ENCODE measurements at places on chromosomes 3 and 15.

GRCh38 chr15:86872782-86873181, 793.1 kb downstream of the AGBL1 start:
- DNase-seq, result no peak

DNA sequence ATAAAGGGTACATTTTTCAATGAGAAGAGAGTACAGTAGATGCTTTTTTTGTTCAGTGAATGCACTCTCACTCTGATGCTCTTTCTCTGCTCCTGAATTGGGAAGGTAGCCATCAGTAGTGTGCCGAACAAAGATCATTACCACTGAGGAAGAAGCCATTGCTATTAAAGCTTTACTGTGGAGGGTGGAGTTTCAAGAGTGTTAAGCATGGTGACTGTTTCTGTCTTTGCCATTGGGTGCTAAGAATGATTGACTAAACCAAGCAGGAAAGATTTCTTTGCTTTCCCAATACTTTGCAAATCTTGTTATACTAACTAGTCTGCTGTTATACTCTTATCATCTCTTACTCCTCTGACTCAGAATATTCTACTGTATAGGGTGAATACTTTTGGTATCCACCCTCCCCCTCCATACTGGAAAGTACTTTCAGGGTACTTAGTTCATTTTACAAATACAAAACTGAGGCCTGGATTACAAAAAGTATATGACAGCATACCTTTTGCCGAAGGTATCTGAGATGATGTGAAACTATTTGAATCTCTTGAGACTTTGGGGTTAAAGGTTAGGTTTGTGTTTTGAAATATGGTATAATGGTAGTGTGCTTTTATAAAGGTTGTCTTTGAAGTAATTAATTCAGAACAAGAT, 1.7 kb downstream of the RAB11A start:
- peak; percentile 58 for DNase-seq

- no peak for DNase-seq
Measured at GRCh38 chr3:11835028-11835639, 11.6 kb downstream of the TAMM41 start.

DNA sequence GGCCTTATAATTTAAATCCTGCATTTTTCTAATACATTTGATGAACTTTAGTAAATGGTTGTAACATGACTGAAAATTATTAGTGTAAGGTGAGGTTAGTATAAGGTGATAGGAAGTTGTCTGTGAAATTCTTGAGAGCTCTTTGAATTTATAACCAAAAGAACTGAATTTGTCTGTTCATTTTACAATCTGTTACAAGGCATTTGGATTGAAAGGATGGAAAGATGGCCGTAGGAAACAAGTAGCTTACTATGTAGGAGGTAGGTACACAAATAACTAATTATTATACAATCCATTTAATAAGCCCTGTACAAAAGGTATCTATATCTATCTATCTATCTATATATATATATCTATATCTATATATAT, 6.6 kb downstream of the DIPK2A start:
- no peak for DNase-seq

DNA sequence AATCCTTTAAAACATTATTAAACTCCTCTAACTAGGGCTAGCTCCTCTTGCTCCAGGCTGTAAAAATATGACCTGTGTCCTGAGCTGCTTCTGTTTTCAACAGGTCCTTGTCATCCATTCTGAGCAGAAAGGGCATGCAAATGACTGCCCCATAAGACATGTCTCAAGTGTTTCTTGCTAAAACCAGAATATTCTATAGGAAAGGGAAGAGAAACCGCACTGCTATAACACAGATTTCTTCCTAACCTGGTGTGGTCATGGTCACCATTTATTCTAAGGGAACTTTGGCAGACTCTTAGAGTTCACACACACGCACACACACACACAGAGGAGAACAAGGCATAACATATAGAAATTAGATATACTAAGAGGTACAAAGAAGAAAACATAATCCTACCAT, 34.2 kb upstream of the B3GNT5 start:
- no peak for DNase-seq

GRCh38 chr3:72973031-72973723, 23.4 kb upstream of the PPP4R2 start:
- DNase-seq, result peak; percentile 48

GRCh38 chr3:30256474-30256873, 349.9 kb upstream of the TGFBR2 start:
- no peak for DNase-seq

DNA sequence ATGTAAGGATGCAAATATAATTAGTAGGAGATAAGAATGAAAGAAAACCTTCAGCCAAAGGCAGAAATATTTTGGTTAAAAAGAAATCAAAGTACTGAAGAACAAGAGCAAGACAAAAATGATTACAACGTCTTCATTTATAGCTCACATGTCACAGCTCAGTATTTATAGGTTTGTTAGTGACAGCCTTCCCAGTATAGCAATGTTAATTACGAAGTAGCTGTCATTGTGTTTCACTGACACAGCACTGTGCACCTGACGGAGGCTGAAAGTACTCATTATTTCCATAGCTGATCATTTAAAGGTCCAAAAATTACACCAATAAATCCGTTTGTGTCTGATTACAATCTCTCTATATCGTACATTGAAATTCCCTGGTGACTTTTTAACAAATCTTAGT, 561 bp upstream of the OSTN start:
- DNase-seq, result no peak

DNA sequence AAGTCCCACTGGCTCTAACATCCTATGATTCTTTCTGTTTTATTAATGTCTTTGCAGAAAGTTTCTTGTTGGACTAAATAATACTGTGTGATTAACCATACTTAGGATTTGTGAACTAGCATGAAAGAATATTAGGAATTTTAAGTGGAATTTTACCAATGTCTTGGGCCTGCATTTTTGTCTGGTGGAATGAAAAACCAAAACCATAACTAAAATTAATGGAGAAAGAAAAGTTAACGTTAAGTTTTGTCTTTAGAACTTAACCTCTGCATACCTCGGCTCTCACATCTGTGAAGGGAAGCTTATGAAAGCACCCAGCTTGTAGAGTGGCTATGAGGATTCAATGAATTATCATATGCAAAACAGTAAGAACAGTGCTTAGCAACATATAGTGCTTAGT, 6.5 kb downstream of the FBN1 start:
- no peak for DNase-seq

GRCh38 chr15:65979316-65979715, 110.0 kb downstream of the RAB11A start:
- peak; percentile 34 for DNase-seq

GRCh38 chr3:62938583-62938982, 63.4 kb upstream of the CADPS start:
- no peak for DNase-seq

- peak; percentile 59 for DNase-seq
Measured at GRCh38 chr15:42385206-42385979, 26.1 kb downstream of the CAPN3 start.

DNA sequence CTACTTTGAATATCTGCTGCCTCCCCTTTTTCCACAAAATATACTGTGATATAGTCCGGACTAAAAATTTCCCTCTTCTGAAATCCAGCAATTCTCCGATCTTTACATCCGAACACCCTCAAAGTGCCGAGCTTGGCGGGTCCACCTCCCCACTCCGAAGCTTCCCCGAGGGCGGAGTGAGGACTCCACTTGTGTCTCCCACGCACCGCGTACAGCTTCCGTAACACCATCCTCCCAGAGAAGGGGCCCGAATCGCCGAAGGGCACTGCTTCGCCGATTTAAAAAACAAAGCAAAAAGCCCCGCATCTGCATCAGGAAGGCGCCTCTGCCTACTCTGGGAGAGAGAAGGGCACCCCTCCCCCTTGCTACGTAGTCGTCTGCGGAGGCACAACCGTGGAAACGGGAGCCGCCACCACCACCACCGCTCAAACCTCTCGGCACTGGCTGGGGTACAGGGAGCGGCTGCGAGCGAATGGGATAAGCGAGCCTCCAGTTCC, 551 bp downstream of the NCBP2 start:
- DNase-seq, result peak; percentile 67

DNA sequence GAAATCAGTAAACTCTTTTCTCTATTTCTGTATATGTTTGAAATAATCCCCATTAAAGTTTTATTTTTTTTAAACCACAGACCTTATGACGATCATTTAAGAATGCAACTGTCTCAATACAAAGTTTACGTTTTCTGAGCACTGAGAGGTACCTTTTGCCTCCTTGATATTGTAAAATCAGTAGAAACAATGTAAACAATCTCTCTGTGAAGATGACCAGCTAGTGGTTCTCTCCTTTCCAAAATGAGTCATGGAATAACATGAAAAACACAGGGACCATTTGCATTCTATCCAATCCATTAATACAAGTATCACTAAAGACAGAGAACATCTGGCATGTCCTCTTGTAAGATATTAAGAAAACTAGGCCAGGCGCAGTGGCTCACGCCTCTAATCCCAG, 48.8 kb downstream of the RAD18 start:
- DNase-seq, result no peak

DNA sequence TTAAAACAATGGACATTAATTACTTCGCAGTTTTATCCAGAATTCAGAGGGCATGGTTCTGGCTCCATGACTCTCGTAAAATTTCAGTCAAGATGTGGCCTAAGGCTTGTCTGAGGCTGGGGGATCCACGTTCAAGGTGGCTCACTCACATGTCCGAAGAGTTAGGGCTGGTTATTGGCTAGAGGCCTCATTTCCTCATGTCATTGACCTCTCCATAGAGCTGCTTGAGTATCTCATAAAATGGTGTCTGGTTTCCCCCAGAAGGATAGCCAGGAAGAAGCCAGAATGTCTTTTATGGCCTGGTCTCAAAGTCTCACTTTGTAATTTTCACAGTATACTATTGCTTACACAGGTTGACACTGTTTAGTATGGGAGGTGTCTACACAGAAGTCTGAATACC, 67.3 kb upstream of the DCBLD2 start:
- DNase-seq, result no peak

DNA sequence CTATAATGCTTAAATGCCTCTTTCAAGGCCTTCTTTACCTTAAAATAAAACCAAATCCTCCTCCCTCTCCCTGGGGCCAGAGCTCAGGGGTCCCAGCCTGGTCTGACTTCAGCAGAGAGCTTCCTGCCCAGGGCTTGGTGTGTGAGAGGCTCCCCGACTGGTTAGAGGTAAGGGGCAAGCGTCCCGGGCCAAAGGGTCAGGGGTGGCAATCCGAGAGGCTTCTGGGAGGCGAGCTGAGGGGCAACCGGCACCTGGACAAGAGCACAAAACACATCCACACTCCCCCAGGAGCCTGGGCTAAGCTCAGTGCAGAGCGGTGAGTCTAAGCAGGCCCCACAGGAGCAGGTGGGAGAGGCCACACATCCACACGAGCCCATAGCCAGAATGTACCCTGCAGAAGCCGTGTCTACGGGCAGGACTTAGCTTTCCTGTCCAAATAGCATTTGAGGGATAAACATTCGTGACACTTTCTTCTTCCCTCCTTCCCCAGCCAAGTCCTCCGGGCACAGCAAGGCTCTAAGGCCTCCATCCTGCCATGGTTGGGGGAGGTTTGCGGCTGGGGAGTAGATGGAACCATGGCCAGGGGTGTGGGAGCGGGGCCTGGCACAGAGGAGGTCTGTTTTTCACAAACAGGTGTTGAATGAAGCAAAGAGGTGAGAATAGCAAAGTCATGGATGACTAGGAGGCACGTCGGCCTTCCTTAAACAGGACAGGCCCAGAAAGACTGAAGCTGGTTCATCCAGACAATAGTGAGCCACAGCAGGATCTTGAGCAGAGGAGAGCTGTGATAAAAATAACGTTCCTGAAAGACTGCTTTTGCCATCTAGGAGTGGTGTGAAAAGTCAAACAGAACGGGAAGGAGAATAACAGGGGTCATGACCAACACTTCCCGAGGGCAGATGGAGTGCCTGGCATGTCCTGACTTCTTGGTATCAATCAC, 98.7 kb upstream of the IQSEC1 start:
- DNase-seq, result no peak

DNA sequence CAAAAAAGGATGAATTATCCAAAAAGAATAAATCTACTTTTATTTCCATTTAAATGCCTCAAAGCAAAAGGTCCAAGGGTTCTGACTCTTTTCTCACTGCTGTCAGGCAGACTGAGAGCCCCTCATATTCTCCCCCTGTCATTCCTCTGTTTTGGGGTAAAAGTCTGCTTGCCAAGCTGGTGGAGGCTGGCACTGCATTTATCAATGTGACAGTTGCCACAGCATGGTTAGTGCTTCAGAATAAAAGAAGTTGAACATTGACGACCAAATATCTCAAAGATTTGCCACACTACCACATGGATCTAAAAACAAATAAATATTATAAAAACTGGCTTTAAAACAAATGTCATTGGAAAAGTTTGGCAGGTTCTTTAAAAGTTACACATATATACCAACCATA, 89.2 kb upstream of the SNRK start:
- DNase-seq, result no peak

DNA sequence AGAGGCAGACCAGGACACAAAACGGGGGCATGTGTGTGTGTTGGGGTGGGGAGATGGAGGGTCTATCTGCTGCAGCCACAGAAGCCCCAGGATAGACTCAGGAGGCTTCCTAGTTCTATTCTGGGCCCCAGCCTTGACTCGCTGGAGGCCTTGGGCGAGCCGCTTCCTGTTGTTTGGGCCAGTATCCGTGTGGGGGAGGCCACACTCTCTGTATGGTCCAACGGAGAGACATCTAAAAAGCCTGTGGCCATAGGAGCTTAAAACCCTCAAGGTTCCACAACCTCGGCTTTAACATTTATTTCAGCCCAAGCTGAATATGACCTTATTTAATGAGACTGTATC, 32.8 kb downstream of the POC1A start:
- peak; percentile 69 for DNase-seq

DNA sequence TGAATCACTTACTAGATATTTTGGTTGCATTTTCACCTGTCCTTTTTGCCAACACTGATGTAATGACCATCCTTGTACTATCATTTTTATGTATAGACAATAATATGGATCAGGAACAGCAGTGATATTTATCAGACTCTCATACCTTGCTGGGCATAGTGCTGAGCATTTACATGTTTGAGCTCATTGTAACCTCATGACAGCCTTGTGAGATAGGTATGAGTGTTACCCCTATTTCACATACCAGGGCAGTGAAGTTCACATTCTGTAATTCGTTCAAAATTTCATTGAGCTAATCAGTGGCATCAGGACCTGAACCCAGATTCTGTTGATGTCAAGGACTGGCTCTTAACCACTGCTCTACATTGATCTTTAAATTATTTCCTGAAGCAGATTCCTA, 221.5 kb upstream of the TBL1XR1 start:
- no peak for DNase-seq

Measured in GM12865 (cell line).